ENCODE measurements at places on chromosomes 3 and 15. TPM values are rescaled to one million over a fixed set of nuclear protein-coding genes. Genes with fewer than 3 reads are reported as not detected.

- no peak for DNase-seq
These were observed 210.3 kb upstream of the STT3B start for GRCh38 chr3:31322460-31322859.

GRCh38 chr3:46183330-46183729, 24.8 kb downstream of the CCR1 start:
- no peak for DNase-seq

GRCh38 chr3:128781164-128781563, 55.2 kb downstream of the RAB7A start:
- DNase-seq, result no peak

DNA sequence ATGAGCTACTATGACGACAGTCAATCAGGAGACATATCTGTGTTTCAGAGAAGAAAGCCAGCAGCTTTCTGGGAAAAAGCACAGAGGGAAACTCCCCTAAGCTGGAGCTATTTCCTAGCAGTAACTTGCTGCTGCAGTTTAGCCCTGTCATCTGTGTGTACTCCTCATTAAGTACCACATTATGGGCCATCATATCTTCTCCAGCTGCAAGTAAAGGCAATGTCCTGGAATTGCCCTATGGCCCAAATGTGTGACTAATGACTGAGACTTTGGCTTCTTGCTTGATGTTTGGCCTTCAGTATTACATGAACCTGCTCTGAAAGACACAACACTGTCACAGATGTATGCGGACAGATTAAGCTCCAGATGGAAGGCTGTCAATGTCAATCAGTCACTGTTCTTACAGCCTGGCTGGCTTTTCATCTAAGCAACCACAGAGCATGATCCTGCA, 190.8 kb downstream of the FHIT start:
- DNase-seq, result no peak

DNA sequence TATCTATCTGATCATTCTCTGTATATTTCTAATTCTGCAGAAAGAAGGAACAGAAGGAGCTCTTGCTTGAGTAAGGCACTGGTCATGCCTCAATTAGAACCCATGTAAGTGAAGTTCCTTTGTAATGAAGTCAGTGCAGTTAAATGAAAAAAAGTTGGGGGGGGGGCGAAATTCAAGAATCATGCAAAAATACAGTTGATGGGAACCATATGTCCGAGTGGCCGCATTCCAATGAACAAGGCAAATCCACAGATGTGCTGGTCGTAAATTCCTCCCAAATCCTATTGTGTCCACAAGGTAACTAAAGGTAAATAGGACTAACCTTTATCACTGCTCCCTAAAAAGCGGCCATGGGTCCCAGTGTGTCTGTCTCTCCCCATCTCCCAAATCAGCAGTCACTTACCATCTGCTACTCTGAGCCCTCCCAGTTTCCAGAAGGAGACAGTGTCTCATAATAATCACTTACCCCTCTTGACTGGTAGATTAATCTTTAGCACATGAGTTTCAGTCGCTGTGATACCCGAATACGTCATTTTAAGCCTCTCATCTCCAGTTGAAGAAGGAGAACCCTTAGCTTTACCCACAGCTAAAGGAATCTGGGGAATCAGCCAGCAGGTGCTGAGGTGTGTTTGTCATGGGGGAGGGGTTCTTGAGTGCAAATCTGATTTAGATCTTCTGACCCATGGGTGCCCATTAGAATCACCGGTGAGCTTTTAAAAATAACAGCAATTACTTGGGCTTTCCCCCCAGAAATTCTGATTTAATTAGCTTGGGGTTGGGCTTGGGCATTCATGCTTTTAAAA, 56.3 kb upstream of the EPHB3 start:
- DNase-seq, result no peak

DNA sequence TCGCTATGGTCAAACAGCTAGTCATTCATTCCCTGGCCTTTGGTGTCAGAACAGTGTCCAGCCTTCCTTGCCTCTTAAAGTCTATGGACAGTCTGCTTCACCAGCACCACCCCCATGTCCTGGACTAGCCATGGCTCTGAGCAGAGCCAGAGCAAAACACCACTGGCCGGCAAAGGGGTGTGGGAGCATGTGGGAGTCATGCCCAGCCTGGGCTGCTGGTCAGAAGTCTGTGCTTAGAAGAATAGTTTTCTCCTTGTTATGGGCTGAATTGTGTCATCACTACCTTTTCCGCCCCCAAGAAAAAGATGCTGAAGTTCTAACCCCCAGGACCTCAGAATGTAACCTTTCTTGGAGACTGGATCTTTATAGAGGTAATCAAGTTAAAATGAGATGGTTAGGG, 132.9 kb upstream of the LPP start:
- no peak for DNase-seq

GRCh38 chr15:46879032-46879770, 838.1 kb upstream of the SEMA6D start:
- no peak for DNase-seq

DNA sequence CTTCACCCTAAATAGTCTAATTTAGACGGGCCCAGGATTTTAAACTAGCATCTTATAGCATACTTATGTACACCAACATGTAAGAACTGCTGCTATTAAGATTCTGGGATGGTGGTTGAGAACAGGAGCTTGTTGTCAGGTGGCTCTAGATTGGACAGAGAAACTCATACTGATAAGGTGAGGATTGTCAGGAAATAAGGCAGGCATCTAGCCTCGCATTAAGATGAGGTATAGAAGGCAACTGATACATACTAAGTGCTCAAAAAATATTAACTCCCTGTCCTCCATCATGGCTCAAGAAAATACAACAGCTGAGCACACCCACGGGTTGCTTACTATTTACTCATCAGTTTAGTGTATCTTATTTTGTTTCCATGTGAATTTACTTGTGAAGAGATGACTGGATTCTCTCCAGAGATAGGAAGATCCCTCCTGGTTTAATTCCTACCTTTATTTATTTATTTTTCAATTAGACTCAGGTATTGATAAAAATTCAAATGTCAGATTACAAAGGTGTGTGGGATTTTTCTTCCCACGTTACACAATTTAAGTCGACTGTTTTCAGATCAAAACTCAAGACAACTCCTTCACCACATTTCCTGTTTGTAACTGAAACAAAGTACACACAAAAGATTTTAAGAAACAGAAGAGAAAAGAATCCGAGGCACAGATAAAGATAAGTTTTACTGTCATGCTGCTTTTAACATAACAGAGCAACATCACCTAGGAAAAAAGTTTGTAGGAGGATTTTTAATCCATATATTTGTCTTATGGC, at the start of gene TRAT1:
TRAT1 (plus strand) TSS at position 664 of the 775 bp plus-strand sequence. CDS start 142 bp downstream, outside the sequence.
- no peak for DNase-seq

DNA sequence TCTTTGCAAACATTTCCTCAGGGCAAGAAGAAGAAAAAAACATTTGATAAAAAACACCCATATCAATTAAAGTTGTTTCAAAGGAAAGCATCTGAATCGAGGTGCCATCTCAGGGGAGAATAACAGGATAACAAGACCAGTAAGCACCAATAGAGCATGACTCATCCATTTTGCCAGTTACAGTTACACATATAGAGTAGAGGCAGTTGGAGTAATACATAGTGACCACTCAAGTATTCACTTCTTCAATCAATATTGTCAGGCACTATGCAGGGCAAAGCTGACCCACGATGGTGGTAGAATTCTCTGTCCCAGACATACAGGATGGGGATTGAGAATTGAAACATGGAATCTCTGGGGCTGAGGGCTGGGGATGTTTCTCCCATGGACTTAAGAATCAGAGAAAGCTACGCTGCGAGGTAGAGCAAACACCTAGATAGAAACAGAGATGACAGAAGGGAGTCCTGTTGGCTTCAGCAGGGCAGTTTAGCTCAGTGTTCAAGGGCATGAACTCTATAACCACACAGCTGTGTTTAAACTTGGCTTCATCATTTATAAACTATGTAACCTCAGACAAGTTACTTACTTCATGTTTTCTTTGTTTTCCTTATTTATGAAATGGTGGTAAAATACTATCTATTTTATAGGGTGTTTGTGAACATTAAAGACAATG, 186.4 kb upstream of the NANOGP8 start:
- DNase-seq, result no peak

DNA sequence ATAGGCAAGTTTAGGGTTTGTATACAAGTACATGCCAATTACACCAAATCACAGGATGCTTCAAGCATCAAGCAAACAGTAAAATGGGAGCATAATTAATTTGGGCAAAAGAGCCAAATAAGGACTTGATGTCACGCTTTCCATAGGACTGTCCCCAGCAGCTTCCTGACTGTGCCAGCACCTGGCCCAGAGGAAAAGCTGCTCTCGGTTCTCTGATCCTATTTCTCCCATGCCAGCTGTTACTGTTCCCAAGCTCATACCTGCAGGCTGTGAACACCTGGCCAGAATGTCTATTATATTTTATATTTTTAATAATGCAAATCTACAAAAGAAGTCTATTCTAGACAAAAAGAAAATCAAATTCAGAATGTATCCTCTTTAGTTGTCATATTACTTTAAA, 12.2 kb downstream of the ZXDC start:
- no peak for DNase-seq

DNA sequence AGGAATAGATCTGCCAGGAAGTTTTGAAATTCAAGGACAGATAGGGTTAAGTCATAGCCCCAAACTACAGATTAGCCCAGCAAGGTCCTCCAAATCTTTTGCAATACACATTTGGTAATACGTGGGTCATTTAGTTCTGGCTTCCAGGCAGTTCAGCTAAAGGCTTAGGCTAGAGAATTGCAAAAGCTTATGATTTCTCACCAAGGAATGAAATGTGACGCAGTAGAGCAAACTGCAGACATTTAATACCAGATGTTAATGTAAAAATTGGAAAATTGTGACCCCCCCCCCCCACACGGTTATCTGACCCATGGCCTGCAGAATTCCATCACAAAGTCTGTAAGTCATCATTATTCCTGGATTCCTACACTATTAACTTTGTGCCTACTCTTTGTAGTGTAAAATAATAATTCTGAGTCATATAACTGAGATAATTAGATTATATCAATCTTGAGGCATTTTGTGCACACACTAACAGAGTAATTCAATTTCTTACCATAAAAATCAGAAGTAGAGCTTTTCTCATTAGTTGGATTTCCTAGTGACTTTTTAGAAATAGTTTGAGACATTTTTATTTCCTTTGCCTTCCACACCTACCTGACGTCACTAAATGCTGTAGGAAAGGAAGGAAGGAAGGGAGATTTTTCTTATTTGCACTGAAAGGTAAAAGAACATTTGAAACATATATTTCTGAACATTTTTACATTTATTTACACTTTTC, 235.2 kb downstream of the DTWD1 start:
- no peak for DNase-seq

Gene MAPKBP1
- 15.5 TPM for polyA plus RNA-seq

Gene RFC4
- 52.2 TPM for polyA plus RNA-seq

Gene FEZF2
- not detected for polyA plus RNA-seq

Measured in right renal pelvis (tissue), 4 donors.